ENCODE measurements at places on chromosomes 12 and 14. TPM values are rescaled to one million over a fixed set of nuclear protein-coding genes. Genes with fewer than 3 reads are reported as not detected.

Gene FAM186B
- 0.80 TPM for total RNA-seq

Gene NANOG
- total RNA-seq, result 0.49 TPM

GRCh38 chr14:87508333-87508732, 484.6 kb downstream of the GALC start:
- no peaks in the 10 kb centered on the region for H3K4me1 ChIP-seq
- H3K27me3 ChIP-seq, result no peaks in the 10 kb centered on the region
- no peak overlapping the region for H3K27ac ChIP-seq
- no peaks in the 10 kb centered on the region for H3K36me3 ChIP-seq
- DNase-seq, result no peak

DNA sequence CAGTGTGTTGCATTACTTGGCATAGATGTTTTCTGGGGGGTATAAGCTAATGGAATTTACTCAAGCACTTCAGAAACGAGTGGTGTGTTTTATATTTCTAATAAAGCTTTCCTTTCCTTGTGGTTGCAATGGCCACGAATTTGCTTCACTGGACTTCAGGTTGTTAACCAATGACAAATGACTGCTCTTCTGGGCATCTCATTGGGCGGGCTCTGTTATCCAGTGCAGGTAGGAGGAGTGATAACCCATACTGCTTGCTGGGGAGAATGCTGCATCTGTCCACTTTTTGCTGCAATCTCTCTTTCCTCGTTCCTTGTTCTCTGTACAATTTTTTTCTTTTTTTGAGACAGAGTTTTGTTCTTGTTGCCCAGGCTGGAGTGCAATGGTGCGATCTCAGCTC, 80.0 kb upstream of the RPH3A start:
- no peaks in the 10 kb centered on the region for H3K36me3 ChIP-seq
- H3K27ac ChIP-seq, result no peak overlapping the region
- no peaks in the 10 kb centered on the region for H3K27me3 ChIP-seq
- no peaks in the 10 kb centered on the region for H3K4me1 ChIP-seq

DNA sequence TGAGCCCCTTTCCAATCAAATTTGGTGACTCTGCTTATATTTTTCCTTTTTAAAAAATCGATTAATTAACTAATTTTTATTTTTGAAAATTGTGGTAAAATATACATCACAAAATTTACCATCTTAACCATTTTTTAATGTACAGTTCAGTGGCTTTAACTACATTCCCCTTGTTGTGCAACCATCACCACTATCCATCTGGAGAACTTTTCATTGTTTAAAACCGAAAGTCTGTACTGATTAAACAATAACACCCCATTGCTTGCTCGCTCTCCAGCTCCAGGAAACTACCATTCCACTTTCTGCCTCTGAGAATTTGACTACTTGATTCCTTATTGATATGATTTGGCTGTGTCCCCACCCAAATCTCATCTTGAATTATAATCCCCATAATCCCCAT, 283.4 kb downstream of the C12orf75 start:
- H3K36me3 ChIP-seq, result no peaks in the 10 kb centered on the region
- no peaks in the 10 kb centered on the region for H3K27me3 ChIP-seq
- no peak overlapping the region for H3K4me3 ChIP-seq

GRCh38 chr12:49568442-49569162, 660 bp upstream of the MCRS1 start:
- H3K4me3 ChIP-seq, result peak overlapping the region; percentile 61
- H3K27ac ChIP-seq, result peak overlapping the region; percentile 91
- no peaks in the 10 kb centered on the region for H3K27me3 ChIP-seq

- H3K27ac ChIP-seq, result peak overlapping the region; percentile 76
- H3K4me1 ChIP-seq, result peaks cover 7% of the 10 kb centered on the region
- H3K27me3 ChIP-seq, result no peaks in the 10 kb centered on the region
- no peak for DNase-seq
- H3K4me3 ChIP-seq, result no peak overlapping the region
Observed at GRCh38 chr14:103404920-103405319, 19.7 kb downstream of the MARK3 start.
